Naive thymus-derived CD4-positive, alpha-beta T cell (primary cell): ENCODE measurements at places on chromosomes 2 and 18.

GRCh38 chr2:163808406-163808805 lies 72.6 kb upstream of the FIGN start:
- DNase-seq, result no peak

DNA sequence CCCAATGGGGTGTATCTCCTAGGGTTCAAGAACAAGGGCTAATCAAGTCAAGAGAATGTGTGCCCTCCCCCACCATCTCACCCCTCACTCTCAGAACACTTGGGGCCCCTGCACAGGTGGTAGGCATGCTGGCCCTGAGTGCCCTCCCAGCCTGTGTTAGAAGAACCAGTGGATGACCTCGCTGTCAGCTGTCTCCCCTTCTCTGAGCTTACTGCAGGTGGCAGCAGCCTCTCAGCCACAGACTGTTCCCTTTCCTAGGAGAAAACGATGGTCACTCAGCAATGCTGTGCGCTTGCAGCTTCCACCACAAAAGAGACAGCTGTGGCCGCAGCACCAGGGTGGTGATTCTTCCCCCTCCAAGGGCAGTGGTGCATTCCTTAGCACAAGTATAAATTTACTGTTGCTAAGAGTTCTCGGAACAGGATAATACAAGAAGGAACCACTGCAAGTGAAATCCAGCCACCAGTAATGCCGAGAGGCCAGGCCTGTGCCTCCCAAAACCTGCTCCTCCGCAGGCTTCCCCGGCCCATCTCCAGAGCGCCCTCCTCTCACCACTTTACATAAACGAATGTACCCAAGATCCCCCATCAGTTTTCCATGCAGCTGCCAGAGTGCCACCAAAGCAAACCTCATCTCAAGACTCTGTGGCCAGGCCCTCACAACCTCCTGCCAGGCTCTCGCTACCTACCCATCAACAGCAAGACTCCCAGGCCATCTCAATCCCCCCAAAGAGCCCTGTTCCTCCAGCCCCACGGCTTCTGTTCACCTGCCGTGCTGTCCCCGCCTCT lies 935 bp upstream of the RAMP1 start:
- DNase-seq, result peak; percentile 48

DNA sequence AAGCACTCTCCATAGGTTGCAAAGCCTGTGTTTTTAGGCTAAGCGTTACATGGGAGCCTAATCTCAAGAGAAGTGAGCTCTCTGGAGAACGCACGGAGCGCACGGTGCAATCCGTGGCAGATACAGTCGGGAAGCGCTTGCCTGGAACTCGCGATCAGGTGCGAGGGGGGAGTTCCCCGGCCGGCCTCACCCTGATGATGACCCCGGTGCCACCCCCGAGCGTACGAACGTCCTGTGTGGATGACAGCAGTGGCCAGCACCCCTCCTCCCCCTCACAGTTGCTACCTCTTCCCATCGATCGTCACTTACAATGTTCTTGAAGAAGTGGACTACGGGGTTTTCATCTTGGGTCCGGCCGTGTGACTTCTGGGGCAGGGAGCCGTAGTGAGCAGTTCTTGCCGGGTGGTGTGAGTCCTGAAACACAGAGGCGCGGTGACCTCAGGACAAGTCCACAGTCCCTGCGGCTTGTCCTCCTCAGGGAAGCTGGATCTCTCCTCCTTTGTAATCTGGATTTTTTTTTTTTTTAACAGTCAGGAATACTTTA lies 142.9 kb downstream of the MBP start:
- DNase-seq, result no peak

- DNase-seq, result no peak
Measured at GRCh38 chr2:229708335-229708734, 6.0 kb downstream of the DNER start.

DNA sequence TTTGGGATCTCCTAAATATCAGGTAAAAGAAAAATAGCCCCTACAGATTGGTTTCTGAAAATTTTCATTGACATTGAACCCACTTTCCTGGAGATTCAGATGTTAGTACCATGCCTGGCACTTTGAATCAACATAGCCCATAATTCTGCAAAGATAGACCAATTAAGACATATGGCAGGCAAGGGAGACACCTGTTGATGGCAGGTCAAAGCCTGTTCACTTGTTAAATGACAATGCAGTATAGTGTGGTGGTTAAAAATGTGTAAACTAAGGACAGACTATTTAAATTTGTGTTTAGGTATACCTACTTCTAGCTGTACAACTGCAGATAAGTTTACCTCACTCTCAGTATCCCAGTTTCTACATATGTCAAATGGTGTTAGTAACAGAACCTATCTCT lies 178.1 kb upstream of the MMADHC start:
- DNase-seq, result no peak

DNA sequence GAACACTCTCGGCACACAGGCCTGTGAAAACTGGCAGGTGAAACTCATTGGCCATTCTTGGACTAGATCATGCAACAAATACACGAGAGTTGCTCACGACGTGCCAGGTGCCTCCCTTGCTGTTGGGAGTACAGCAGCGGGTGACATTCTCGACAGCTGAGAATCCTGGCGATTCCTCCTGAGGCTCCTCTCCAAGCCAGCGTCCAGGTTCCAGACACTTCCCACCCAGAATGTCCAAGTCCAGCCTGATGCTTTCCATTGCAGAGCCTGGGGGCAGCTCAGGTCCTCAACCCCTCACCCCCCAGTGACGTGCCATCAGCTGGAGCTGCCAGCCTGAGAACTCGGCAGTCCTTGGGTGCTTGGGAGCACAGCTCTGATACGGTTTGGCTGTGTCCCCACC lies 124.2 kb downstream of the PXDN start:
- DNase-seq, result no peak

DNA sequence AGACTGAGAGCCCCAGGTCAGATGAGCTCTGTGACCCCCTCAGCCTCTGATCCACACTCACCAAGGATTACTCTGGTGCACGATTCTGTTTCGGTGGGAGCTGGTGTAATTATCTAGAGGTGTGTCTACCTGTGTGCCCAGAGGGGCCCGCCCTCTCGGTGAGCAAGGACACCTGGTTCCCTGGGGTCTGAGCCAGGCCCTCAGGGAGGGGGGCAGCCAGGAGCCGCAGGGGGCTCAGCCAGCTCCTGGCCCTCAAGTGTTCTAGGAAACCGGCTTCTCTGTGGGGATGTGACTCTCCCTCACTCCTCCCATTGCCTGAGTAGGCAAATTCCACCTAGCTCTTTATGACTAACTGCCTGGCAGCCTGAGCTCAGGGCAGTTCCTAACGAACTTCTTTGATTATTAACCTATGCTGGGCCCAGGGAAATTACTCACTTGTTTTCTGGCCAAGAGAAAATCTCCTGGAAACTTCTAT lies 17.4 kb downstream of the AGAP1 start:
- no peak for DNase-seq
